Activated CD4-positive, alpha-beta T cell treated with anti-CD3 and anti-CD28 coated beads for 1 hour (primary cell): ENCODE measurements at places on chromosomes 13 and 19.

DNA sequence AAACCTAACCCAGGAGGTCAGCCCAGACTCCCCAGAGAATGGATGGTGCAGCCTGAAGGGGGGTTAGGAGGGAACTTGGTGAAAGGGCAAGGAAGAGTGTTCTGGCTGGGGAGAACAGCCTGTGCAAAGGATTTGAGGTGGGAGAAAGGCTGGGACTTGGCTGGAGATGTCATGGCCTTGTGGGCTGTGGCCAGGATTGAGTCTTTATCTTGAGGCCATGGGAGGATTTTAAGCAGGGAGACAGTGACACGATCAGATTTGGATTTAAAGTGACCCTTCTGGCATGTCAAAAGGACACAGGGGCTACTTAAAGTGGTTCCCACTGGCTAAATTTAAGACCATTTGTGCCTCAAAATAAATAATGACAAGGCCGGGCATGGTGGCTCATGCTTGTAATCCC is 29.7 kb downstream of the MAP4K1 start:
- DNase-seq = no peak

- DNase-seq = no peak
Measured at GRCh38 chr13:30618930-30619279, 1.2 kb downstream of the USPL1 start.

GRCh38 chr19:47322058-47322457 is 9.9 kb upstream of the C5AR2 start:
- no peak for DNase-seq

DNA sequence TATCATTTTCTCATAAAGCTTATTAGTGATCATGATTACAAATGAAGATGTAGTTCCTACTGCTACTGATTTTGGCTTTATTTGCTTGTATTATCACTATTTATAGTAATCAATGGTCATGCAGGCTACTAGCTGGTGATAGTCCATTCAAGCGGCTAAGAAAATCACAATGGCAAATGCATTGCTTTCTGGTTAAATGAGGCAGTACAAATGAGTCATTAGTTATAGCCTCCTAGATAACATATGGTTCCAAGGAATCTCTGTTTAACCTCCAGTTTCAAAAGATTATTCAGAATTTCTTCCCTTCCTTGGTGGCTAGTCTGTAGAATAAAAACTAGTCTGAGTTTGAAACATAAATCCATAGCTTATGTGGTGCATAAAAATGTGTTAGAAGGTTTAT is 141.3 kb upstream of the HTR2A start:
- DNase-seq = no peak

GRCh38 chr13:85512421-85512820 is 286.8 kb downstream of the SLITRK6 start:
- DNase-seq = no peak
